ENCODE measurements at places on chromosomes 11 and 22.

DNA sequence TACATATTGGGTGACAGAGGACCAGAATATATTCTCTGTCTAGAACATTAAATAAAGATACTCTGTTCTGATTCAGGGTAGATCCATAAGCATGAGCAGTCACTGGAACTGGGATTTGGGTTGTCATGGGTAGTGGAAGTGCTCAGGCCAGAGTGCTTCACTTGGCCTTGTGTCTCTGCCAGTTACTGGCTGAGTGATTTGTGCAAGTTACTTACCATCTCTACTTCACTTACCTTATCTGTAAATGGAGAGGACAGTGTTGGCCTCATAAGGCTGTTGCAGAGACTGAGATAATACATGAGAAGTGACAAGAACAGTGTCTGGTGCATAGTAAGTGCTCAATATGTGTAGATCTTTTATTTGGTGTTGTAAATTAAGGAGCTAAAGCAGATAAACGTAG lies 17.6 kb downstream of the ATXN10 start:
- no peak for DNase-seq

DNA sequence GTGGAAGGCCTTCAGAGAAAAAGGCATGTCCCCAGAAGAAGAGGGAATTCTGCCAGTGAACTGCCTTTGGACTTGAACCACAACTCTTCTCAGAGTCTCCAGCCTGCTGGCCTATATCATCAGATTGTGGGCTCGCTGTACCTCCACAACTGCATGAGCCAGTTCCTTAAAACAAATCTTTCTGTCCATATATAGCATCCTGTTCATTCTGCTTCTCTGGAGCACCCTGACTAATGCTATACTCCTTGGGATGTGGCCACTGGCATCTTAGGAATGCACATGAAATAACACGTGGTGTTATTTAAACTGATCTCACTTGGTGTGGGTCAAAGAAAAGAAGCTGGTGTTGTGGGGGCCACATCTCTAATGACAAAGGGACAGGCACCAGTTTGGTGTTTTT lies 58.3 kb upstream of the VSTM5 start:
- DNase-seq = peak; percentile 16

- DNase-seq = no peak
Measured at GRCh38 chr11:89182773-89183518, 5.3 kb downstream of the TYR start.

DNA sequence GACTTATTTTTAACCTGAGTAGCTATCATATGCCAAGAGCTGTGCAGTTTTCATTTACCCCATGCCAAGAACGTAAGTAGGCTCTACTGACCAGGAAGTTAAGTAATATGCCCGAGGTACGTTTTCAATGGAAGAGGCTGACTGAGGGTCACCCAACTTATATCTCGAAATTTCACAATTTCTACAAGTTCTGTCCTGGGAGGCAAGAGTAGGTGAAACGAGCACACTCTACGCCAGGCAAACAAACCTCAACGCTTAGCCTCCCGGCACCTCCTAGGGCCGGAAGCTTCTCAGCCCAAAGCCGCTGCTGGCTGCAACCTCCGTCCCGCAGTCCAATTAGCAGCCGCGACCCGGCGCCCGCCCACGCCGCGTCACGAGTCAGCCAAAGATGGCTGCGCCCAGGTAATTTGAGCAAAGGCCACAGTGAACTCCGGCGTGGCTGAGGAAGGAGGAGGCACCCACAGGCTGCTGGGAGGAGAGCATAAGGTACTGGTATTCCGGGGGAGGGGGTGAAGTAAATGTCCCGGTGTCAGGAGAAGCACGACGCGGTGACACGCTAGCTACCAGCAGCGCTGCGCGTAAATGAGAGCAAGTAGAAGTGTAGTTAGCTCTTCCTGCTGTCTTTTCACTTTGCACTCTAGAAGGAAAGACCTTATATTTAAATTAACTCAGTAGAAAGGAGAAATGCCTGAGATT lies at the start of gene TMEM126A:
Gene TMEM126A, plus strand, starts transcription at position 364 of the 696 bp plus-strand sequence. CDS start 2,289 bp downstream, outside the sequence.
- DNase-seq = peak; percentile 55

- no peak for DNase-seq
Measured at GRCh38 chr11:12441231-12441861, 64.0 kb downstream of the PARVA start.

DNA sequence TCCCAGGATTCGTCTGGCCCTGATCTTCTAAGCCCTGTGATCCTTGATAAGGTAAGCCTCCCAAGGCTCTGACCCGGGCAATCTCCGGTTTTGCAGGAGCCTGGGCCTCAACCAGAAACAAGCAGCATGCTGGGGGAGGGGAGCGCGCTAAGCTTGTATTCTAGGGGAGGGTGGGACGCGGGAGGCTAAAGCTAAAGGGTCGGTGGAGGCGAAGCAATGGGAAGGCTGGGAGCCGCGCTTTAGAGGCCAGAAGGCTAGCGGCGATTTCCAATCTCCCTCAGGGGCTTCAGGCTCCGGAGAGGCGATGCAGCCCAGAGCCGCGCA lies 753 bp downstream of the PTPN5 start:
- no peak for DNase-seq

DNA sequence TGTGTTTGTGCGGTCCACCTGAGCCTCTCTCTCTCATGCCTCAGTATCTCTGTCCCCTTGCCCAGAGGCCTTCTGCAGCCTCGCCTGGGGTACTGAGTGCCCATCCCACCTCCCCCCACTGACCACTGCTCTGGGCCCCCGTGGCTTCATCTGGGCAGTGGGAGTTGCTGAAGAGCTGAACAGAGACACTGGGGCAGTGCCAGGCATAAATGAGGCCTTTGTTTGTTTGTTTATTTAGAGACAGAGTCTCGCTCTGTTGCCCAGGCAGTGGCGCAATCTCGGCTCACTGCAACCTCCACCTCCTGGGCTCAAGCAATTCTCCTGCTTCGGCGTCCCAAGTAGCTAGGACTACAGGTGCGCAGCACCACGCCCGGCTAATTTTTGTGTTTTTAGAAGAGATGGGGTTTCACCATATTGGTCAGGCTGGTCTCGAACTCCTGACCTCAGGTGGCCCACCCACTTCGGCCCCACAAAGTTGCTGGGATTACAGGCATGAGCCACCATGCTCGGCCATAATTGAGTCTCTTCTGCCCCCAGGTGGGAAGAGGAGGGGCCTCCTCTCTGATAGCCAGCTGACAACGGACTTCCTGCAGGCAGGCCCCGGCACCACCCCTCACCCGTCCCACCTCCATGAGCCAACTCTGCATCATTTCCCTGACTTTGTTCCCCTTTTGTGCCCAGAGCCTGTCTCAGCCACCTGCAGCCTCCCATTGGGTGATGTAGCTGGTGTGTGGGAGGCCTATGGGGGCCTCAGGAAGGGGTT lies 9.3 kb downstream of the CRYBB3 start:
- no peak for DNase-seq

DNA sequence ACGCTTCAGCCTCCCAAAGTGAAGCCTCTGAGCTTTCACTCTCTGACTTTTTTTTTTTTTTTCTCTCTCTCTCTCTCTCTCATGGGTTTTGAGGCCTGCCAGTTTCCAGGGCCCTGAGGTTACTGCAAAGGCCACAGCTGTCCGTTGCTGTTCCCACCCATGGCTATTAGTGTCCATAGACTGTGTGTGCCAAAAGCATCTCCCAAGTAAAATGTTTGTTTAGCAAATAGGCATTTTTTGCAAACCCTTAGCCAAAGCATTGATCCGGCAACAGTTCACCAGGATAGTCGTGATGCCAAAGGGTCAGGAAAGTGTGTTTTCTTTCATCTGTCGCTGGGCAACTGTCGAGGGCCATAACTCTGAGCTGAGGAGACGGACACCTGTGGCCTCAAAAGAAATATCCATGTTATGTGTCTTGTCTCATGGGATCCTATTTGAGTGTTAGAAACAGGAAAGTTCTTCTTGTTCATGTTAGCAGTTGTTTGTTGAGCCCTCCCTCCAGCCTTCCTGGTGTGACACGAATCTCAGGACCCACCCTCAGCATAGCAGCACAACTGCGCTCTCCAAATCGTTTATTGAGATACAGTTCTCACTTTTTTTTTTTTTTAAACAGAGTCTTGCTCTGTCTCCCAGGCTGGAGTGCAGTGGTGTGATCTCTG lies 18.4 kb downstream of the FADS2 start:
- DNase-seq = no peak

DNA sequence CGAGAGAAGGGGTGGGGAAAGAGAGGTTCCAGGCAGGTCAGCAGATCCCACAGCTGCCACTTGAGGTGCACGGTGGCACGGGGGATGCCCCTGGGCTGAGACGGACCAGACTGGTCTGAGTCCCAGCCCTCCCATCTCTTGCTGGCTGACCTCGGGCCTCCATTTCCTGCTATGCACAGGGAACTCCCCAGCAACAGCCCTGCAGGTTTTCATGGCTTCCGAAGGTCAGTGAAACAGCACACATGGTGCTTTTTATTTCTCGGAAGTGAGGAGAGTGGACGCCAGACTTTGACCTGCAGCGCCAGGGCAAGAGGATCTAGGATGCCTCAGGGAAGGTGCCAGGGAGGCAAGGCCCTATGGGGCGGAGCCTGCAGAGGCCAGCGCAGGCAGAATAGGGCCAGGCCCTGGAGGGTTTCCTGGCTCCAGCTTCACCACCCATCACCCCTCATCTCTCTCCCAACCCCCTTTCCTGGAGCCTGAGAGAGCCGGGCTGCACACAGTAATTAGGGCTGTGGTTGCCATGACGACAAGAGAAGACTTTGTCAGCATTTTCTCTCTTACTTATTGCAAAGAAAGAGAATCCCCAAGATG lies 29.5 kb downstream of the SLC22A12 start:
- DNase-seq = no peak

GRCh38 chr11:75490221-75491181 lies 35.2 kb downstream of the GDPD5 start:
- DNase-seq = no peak

GRCh38 chr11:19311308-19312030 lies 70.7 kb upstream of the E2F8 start:
- peak; percentile 39 for DNase-seq

Data from fibroblast of the conjunctiva (primary cell).